ENCODE measurements at places on chromosomes 16 and 17. TPM values are rescaled to one million over a fixed set of nuclear protein-coding genes. Genes with fewer than 3 reads are reported as not detected.

- DNase-seq, result peak; percentile 69
Observed at GRCh38 chr17:74393346-74393942, 26.1 kb downstream of the GPR142 start.

- DNase-seq, result no peak
Observed at GRCh38 chr16:55929181-55929580, 54.0 kb upstream of the CES5A start.

DNA sequence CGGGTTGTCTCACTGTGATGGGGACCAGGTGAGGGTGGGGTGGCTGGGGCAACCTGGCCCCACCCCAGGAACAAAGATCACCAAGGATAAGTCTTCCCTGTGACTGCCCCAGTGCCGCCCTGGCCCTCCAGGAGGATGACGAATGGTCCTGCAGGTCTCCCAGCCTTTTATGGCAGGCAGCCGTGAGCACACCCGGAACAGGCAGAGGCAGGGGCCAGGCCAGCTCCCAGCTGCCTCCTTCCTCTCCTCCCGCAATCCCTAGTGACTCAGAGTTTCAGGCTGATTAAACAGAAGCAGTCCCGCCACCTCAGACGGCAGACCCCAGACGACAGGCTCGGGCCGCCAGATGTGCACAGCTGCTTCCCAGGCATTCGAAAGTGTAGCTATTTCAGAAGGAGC lies 13.3 kb downstream of the JUP start:
- peak; percentile 89 for DNase-seq

DNA sequence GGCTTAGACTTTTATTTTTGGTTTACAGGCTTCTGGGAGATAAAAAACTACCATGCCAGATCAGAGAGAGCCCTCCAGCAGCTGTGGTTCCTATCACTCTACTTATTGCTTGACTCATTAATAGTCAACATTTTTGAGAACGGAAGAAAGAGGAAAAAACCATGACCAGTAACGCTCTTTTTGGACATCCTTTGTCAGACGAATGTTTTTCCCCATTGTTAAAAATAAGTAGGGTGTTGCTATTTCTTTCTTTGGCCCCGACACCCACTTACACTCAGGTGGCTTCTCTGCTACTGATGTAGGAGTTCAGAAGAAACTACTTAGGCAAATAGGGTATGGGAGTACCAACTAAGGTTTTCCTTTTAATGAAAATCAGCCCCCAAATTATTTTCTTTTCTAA lies 27.5 kb downstream of the TVP23A start:
- no peak for DNase-seq

Gene SGCA
- 31.3 TPM for total RNA-seq

Gene GLYR1
- 28.6 TPM for total RNA-seq

Gene CHD9NB
- total RNA-seq, result 12.3 TPM

DNA sequence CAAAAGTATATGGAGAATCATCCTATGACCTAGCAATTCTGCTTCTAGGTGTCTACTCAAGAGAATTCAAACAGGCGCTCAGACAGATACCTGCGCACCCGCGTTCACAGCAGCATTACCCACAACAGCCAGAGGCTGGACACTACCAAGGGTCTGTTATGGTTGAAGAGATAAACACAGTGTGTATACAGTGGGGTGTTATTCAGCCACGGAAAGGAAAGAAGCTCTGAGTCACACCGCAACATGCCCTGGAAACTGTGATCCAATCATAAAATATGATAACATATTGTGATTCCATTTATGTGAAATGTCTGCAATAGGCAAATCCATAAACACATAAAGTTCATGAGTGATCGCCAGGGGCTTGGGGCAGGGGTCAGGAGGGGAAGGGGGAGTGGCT lies 18.0 kb upstream of the JPH3 start:
- DNase-seq, result no peak

All from umbilical cord (tissue), 2 donors.